ENCODE measurements at places on chromosomes 5 and 9. TPM values are rescaled to one million over a fixed set of nuclear protein-coding genes. Genes with fewer than 3 reads are reported as not detected.

ASS1 gene
- total RNA-seq, result 65.5 TPM

QRFP gene
- total RNA-seq, result not detected

RBM27 gene
- total RNA-seq, result 16.7 TPM

SPINK4 gene
- total RNA-seq, result not detected

PCDHB11 gene
- 0.74 TPM for total RNA-seq

TMEM174 gene
- total RNA-seq, result not detected

AFAP1L1 gene
- total RNA-seq, result 48.9 TPM

CDC25C gene
- total RNA-seq, result not detected

All from left ventricle myocardium superior (tissue), 1 donor.